Parietal lobe (tissue), 2 donors: ENCODE measurements at places on chromosomes 13 and 19. TPM values are rescaled to one million over a fixed set of nuclear protein-coding genes. Genes with fewer than 3 reads are reported as not detected.

The CAPN12 gene
- not detected for total RNA-seq

The ZNF222 gene
- 14.7 TPM for total RNA-seq

The ZFP36 gene
- total RNA-seq = 0.94 TPM

The CLPTM1 gene
- 64.5 TPM for total RNA-seq

The ZNF723 gene
- total RNA-seq = not detected

The P2RY11 gene
- total RNA-seq = 6.3 TPM

The KLK8 gene
- not detected for total RNA-seq

The ZNF296 gene
- total RNA-seq = not detected

The MEDAG gene
- total RNA-seq = 0.31 TPM

The MEF2B gene
- total RNA-seq = 0.31 TPM

The IGSF23 gene
- total RNA-seq = not detected

The KLF5 gene
- 1.3 TPM for total RNA-seq

The MISP gene
- not detected for total RNA-seq

The ACER1 gene
- not detected for total RNA-seq

The C1QTNF9B gene
- total RNA-seq = not detected

The NCR1 gene
- not detected for total RNA-seq

The ZNF582 gene
- total RNA-seq = 8.8 TPM

The NMRK2 gene
- total RNA-seq = not detected

The CA11 gene
- 7.8 TPM for total RNA-seq

The MEIOSIN gene
- not detected for total RNA-seq

The TMPRSS9 gene
- total RNA-seq = 0.63 TPM

The TNNT1 gene
- total RNA-seq = 0.94 TPM

The LGI4 gene
- 11.3 TPM for total RNA-seq

The BEST2 gene
- not detected for total RNA-seq

The CCDC194 gene
- total RNA-seq = not detected

The CYSLTR2 gene
- 1.9 TPM for total RNA-seq

The MIR17HG gene
- total RNA-seq = 39.8 TPM

The CEACAM20 gene
- not detected for total RNA-seq

The PTGIR gene
- not detected for total RNA-seq

The LRRC4B gene
- total RNA-seq = 79.8 TPM

The SHFL gene
- 6.6 TPM for total RNA-seq

The NLRP7 gene
- total RNA-seq = not detected

The SLAIN1 gene
- 525 TPM for total RNA-seq
